ENCODE measurements at places on chromosomes 7 and 10.

GRCh38 chr7:18430810-18431209 is 64.7 kb upstream of the HDAC9 start:
- DNase-seq = no peak

- no peak for DNase-seq
These were observed 91.8 kb downstream of the TRRAP start for GRCh38 chr7:98970016-98970615.

DNA sequence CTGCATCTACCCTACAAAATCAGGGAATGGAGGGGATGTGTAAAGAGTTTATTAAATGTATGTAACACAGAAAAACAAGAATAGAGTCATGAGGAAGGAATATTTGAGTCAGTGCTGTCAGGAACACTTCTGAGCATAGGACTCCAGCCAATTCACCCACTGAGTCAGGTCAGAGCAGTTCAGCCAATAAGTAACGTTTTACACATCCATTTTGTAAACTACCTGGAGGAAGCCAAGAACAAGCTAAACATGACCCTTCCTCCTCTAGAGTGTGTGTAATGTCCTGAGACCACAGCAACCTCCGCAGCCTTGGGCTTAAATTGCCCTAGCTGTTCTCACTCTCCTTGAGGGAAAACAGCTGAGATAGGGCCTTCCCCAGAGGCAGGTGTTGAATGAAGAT is 691.5 kb upstream of the LRRN3 start:
- DNase-seq = no peak

DNA sequence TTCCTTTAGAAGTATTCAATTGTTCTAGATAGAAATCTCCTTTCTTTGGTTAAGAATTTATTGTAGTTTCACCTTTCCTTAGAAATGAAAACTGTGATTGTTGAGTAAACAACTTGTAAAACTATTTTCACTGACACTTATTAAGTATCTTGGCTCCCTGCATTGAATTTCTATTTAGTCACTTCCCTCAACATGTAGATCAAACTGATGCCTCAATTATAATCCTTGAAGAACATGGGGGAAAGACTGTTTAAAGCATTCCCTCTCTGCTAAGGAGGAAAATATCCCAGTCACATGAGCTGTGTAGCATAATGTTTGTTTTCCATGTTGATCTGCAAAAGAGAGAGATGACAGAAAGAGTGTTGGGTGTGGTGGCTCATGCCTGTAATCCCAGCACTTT is 99.7 kb downstream of the PDE1C start:
- no peak for DNase-seq

DNA sequence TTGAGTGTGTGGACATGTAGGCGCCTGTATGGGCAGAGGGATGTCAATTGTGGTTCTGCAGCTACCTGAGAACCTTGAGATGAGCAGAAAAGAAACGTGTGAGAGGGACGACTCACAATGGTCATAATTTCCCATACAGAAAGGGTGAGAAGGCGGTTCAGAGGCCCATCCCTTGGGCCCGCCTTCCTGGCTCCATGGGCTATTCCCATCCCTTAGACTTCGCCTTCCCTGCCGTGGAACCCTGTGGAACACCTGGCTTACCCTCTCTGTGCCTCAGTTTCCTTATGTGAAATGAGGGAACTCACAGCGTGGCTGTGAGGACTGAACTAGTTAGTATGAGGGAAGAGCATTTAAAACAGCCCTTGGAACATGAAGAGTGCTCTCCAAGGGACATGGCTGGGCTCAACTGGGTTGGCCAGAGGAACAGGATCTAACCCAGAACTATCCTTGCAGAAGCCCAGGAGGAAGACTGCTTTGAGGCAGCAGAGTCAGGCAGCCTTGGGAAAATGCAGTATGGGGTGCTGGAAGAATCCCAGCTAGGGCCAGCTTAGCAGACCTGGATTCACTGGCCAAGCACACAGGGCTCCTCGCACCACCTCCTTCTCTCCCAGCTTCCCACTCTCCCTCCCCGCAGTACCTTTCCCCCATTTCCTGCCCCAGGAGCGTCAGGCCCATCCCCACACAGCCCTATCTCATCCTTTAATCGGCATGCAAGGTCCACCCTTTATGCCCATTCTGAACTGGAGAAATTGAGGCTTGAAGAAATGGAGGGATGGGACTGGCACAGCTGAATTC is 11.1 kb upstream of the ZMIZ1 start:
- no peak for DNase-seq

- DNase-seq = no peak
These were observed 13.9 kb downstream of the PRSS2 start for GRCh38 chr7:142784716-142785115.

GRCh38 chr10:88091490-88092061 is 228.2 kb downstream of the PTEN start:
- DNase-seq = no peak

GRCh38 chr10:84339025-84339424 is 10.6 kb downstream of the CCSER2 start:
- DNase-seq = no peak

DNA sequence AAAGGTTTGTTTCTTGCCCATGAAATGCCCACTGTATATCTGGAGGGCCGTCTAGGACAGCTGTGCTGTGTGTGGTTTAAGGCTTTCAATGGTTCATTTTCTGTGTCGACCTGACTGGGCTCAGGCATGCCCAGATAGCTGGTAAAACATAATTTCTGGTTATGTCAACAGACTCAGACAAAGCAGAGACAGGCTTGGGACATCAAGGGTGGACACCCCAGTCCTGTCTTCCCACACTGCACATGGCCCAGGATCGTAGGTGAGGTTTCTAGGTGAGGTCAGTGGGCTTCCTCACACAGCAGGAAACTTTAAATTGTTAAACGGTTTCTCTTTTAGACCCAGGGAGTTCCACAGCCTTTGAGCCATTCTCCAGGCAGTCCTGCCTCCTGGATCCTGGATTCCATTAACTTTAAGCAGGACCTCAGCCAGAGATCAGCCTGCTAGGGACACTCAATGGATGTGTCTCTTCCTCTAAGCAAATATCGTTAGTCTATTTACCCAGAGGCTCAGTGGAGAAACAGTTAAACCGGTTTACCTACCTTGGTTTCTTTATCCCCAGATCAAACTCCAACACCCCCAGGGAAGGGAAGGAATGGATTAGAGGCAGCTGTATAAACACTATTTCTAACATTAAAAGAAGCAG is 66.4 kb downstream of the ST8SIA6 start:
- DNase-seq = no peak

DNA sequence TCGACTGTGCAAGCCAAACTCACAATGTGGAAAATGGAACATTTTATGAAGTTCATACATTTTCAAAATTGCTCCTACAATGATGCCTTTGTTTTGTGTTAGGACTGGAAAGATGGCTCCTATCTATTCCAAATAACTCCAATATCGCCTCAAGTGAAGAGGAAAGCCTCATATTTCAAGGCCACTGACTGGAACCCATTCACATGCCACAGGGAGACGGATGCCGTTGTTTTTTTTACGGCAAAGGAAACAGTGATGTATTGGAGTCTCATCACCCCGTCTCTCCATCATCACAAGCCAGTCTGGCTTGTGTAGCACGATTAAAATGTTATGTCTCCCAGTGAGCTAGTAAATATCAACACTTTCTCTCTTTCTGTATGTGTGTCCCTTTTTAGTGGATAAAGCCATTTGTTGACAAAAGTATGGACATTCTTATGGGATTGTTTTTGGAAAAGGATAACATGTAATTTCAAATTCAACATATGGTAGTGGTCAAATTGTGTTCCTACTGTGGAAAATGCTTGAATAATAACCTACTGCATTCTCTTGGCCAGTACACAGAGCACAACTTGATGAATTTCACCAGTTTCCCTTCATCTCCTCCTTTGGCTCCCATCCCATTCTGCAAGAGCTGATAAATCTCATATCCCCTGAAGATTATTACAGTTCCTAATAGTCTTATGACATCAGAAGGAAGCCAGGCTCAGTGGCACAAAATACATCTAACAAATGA is 109.5 kb upstream of the PITRM1 start:
- DNase-seq = no peak

GRCh38 chr7:2633538-2634266 is 1.9 kb downstream of the TTYH3 start:
- no peak for DNase-seq

DNA sequence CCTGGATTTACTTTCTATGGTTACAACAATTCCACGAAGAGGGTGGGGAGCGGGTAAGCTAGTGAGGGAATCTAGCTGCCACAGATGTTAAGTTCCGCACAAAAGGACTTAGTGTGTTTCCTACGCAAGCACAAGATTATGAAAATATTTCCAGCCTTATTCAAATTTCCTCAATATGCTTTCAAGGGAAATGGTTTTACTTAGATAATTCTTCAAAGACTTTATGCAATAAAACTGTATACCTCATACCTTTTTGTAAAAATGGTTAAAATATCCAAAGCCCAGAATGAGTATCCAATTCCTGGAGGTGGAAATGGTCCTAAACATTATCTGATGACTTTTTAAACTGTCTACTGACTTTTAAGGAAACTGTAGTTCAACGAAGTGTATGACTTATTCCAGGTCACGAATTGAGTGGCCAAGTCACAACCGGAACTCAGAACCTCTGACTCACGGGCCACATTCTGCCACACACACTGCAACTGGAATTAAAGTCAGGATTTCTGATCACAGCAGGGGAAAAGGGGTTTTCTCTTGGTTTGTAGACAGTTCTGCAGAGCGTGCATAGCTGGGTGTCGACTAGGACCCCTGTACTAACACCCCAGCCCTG is 20.2 kb upstream of the INSIG1 start:
- no peak for DNase-seq

DNA sequence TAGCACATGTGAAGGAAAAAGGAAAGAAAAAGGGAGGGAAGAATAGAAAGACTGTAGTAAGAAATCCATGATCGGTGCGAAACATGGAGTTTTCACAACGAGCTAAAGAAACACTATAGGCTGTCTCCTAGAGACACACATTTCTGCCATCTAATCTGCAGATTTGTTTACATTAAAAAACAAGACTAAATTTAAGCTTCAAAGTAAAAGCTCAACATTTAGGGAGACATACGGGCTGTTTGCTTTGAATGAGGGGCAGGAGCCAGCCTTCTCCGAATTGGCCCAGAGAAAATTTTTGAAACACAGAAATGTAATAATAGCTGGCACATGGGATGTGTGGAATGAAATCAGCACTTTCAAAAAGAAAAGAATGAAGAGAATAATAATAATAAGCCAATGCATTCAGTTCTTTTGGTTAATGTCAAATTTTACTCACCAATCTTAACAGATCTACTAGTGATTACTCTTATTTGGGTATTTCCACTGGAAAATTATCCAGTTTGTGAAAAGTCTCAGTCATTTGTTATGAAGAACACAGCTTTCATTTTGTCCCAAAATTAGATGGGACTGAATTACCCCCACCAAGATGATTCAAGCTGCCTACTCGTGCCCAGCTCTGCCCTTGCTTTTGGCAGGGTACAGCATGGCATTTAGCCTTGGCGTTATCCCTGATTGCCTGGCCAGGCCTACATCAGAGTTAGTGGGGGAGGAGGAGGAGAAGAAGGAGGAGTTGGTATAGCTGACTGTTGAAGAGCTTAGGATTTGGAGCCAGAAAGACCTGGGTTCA is 47.1 kb downstream of the MTURN start:
- DNase-seq = no peak

GRCh38 chr7:151400626-151401315 is 9.1 kb downstream of the WDR86 start:
- no peak for DNase-seq

DNA sequence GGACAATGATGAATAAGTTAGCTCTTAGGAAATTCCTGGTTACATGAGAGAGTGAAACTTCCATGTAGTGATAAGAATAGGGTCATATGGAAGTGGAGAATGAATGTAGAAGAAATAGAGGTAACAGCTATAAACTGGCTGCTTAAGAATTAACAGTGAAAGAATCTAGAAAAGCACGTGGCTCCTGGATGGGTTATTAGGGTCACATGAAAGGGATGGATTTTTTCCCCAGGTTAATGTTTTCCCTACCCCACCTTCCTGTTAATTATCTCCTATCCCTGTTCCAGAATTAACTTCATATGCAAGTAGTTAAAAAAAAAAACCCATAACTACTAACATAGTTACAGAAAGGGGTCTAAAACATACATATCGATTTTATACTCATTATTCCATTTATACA is 58.0 kb downstream of the ANKIB1 start:
- no peak for DNase-seq

DNA sequence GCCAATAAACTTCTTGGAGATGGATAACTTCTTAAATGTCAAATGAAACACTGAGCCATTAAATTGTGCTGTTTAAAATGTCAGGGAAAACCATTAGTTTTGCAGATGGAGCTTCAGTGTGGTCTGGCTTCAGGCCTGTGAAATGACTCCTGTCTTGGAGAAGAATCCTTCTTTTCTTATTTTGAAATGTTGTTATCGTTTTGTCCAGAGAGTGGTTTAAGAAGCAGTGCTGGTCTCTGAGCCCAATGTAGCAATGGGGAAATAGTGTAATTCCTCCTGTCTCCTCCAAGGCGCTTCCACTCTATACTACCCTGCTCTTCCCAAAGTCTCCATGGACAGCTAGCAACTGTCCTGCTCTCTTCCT is 177.6 kb downstream of the REEP3 start:
- no peak for DNase-seq

- no peak for DNase-seq
These were observed 454.5 kb upstream of the SEMA3D start for GRCh38 chr7:85641331-85641730.

- no peak for DNase-seq
These were observed 131.2 kb downstream of the MPP7 start for GRCh38 chr10:28171468-28172222.

GRCh38 chr7:133510326-133511055 is 257.6 kb downstream of the EXOC4 start:
- no peak for DNase-seq

DNA sequence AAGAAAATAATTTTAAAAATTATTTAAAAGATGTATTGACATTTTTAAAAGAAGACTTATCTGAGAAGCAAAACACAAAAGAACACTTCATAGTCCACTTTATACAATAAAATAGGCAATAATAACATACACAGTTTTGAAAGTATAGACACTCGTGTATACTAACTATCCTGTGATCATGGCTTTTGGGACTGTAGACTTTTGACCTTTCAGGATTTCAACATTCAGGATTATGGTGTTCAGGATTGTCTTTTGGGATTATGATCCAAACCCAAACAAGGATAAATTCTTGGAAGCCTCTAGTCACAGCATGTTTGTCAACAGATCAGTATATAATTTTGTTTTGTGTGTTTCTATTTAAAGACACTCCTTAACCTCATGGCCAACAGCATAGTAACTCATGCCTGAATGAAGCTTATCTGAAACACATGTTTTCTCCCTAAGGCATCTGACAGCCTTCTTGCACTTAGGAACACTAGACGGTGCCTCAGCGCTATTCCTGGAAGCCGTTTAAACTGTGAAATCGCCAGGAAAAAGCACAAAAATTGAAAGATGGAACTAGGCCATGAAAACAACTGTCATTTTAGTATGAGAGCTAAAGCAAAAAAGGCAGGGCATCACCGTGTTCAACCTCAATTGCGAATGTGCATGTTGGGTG is 29.9 kb downstream of the GSAP start:
- DNase-seq = no peak

DNA sequence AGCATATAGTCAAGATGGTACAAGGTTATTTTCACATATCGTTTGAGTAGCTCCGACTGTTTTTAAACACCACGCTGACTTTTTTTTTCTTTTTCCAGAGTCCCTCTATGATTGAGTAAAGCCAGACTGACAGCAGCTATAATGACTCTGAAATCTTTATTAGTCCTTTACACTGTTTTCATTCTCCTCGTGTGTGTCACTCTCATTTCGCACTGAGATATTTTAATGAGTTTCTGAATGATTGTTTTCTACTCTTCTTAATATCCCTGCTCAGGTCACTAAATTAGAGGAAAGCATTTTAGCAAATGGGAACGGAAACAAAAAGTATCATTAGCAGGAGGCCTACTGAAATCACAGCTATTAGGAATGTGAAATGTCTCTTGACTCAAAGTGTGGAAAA is 162.3 kb upstream of the MTPN start:
- DNase-seq = no peak

Data from hypothalamus (tissue), 51 donors.